ENCODE measurements at places on chromosomes 1 and 21.

GRCh38 chr1:8398677-8399076 is 80.8 kb downstream of the SLC45A1 start:
- no peak for DNase-seq

DNA sequence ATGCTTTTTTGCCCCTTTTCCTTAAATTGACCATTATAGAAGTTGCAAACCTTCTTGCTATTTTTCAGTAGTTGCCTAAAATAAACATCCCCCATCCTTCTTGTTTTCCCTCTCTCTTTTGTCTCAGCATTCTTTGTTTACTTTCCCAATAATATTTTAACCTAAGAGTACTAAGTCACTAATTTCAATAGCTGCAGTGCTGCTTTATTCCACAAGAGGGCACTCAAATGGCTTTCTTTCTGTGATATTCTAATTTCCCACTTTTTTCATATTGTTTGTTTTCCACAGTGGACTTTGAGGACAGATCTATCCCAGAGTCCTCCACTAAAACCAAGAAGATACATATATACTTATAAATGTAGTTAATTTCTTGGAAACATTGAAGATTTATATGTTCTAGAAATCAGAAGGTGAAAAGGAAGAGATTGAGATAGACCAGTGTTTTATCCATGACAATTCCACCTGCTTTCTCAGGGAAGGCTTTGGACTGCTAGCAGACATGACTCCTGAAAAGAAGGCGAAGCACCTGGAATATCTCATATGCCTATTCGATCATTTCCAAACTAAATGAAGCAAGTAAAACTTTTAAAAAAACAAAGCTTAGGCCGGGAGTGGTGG is 104.8 kb upstream of the GRIK1 start:
- DNase-seq: peak; percentile 18

DNA sequence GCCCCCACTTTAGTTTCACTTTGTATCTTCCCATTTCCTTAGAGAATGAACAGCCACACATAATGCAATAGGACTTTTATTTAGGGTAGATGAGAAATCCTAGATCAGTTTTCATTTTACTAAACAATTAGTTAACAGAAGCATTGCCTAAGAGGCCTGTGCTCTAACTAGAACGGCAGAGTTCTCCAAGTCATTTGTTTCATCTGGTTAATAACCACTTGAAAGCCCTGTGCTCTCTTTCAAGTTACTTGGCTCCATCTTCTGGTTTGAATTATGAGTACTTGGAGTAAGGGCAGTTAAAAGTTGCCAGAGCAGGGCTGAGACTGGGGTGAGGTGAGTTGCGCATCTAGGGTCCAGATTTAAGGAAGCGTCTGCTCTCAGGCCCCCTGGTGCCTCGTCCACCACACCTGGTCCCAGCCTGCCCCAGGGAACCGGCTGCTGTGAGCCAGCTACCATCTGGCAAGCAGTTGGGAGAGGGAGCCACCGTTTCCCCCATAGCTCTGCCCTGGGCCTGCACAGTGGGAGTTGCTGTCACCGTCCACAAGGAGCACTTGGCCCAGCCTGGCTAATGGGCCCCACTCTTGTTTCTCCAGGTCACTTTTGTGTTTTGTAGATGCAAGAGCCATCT is 18.1 kb upstream of the SLC44A3 start:
- peak; percentile 59 for DNase-seq

DNA sequence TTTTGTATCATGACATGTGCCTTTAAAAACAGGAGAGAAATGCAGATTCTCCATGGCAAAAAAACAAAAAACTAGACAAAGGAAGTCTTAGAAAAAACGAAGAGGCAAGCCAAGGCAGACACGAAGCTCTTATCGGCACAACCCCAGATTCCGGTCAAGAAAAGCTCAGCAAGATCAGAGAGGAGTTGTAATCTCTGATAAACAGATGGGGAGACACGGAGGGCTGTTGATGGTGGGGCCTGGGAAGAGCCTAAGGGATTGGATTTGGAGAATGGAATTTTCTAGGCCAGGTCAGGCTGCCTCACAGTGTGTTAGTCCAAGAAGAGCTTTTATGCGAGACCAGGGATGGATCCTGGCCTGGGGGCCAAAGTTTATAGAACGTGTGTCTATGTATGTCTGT is 96.2 kb upstream of the AKT3 start:
- DNase-seq: no peak

GRCh38 chr1:11952455-11953109 is 18.1 kb downstream of the PLOD1 start:
- no peak for DNase-seq
